ENCODE measurements at places on chromosomes 1 and 21.

GRCh38 chr1:226128487-226129075, 58.0 kb downstream of the ACBD3 start:
- DNase-seq = no peak

DNA sequence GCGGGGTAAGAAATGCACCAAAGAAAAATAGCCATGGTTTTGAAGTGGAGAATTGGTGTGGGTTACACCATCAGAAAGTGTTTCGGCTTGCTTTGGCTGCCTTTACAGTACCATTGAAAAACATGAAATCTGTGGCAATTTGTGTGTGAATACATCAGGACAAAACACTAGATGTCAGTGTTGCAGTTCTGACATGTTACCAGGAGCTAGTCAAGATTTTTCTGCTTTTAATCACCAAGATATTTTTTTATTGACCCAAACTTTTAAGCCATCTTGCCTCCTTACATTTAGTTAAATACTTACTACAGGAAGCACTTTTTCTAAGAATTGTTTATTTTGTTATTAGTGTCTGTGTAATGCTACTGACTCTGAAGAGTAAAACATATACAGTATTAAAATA, 14.3 kb downstream of the RRP15 start:
- DNase-seq = no peak

DNA sequence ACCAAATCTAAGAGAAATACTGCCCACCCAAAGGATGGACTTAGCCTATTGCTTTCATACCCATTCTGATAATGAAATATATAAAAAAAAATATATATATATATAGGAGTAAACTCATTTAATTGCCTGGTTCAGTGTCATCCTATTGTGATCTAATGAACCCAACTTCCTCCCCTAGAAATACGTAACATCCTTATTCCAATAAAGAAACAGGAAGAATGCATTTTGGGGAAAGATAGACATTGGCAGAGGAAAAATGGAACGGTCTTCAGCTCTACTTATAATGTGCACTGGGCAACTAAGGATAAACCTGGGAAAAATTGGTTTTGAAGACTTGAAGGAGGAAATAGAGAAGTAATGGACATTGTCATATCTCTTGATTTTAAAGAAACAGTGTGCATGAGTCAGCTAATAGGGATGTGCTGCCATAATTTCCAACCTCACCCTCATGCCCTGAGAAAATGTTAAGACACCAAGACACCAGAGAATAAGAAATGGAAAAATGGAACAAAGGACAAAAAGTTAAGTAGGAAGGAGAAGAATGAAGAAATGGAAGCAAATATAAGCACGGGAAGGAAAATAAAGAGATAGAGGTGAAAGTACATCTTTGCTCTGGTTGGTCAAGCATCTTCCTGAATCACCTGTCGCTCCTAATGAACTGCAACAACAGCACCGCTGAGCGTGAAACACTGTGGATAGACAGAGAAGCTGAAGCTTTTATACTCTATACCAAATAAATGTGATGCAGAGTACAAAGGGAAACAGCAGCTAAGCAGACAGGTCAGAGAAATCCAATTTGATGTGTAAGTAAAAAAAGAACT, 5.4 kb downstream of the UBR4 start:
- DNase-seq = no peak

DNA sequence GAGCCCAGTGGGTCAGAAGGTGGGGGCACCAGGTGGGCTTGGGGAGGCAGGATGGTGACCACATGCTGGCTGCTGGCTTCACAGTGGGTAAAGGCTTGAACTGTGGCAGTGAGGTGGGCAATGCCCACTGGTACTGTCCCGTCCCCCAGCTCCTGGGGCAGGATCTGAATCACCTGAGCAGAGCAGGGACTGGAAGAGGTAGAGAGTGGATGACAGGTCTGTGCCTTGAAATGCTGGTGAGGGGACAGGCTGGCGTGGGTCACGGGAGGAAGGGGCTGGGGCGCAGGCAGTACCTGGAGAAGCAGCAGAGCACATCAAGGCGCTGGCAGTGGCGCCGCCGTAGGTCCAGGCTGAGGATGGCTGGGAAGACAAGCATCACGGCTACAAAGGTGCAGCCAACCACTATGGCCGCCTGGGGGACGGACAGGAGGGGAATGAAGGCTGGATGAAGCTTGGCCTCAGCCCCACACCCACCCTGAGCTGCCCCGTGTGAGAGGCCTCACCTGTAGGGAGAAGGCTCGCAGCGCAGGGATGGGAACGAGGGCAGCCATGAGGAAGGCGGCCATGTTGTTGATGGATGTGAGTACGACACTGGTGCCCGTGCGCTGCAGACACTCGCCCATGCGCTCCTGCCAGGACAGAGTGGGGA, 14.9 kb downstream of the PTCH2 start:
- no peak for DNase-seq

DNA sequence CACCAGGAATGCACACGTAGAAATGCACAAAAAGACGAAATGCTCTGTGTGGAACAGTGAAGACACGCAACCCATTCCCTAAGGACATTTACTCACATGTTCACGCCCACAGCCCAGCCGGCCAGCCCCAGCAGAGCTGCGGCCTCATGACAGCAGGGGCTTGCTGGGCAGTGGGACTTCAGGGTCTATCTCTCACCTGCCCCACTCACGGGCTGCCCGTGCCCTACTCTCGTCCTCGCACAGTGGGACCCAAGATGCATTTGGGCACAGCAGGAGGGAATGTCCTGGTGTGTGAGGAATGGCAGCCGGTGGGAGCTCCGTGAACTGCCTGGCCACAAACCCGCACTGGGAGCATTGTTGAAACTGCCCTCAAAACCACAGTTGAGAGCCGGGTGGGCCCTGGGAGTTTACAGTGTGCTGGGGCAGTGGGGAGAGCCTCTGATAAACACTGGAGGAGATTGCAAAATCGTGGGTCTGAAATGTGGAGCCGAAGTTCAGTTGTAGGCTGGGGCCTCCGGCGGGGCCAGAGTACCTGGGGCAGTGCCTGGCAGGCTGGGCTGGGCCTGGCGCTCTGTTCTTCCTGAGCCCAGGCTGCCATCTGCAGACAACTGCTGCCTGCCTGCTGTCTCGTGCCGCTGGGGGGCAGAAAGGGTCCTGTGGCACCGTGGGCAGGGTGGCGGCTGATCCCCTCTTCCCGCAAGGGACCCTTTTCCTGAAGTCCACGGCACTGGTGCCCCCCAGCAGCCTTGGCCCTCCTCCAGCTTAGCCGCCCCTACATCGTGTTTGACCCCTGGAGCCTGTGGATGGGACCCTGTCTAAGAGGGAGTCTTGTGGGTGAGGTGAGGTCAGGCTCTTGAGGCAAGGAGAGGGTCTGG, 20.7 kb upstream of the POFUT2 start:
- DNase-seq = peak; percentile 63

DNA sequence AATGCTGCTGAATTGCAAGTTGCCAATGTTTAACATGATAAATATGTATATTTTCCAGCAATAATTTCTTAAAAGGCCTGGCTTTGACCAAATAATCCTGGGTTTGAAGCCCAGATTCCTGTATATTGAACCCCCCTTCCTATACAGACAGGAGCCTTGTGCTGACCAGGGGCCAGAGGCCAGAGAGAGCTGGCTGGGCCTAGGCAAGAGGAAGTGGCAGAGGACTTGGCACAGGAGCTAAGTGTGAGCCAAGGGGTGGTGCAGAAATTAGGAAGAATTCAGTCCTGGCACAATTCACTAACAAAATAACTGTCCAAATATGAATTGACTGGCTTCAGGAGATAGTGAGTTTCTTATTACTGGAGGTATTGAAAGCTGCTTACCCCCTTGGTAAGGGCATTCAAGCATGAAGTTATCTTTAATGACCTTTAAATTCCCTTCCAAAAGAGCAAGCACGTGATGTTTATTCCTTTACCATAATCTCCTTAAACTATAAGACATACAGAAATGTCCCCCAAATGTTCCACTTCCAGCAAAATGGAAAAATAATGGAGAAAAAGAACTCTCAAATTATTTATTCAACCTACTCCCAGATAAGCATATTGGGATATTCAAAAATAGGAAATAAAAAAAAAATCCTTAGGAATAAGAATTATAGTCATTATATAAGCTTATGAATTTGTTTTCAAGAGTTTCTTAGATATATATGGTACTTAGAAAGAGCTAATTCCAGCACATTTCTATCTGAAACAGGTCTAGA, 26.6 kb downstream of the NIBAN1 start:
- DNase-seq = no peak

All from left ventricle myocardium superior (tissue), 1 donor.